ENCODE measurements at places on chromosomes 5 and 9. TPM values are rescaled to one million over a fixed set of nuclear protein-coding genes. Genes with fewer than 3 reads are reported as not detected.

Gene CYSRT1
- not detected for polyA plus RNA-seq

Gene NUTM2F
- not detected for polyA plus RNA-seq

Gene F12
- polyA plus RNA-seq = 0.21 TPM

Gene TSSK1B
- polyA plus RNA-seq = not detected

Gene INSL4
- not detected for polyA plus RNA-seq

Gene ECM2
- not detected for polyA plus RNA-seq

Gene GPR150
- polyA plus RNA-seq = 2.1 TPM

Gene FGF10
- polyA plus RNA-seq = not detected

Gene ARL14EPL
- polyA plus RNA-seq = not detected

Gene IFNA2
- polyA plus RNA-seq = not detected

DNA sequence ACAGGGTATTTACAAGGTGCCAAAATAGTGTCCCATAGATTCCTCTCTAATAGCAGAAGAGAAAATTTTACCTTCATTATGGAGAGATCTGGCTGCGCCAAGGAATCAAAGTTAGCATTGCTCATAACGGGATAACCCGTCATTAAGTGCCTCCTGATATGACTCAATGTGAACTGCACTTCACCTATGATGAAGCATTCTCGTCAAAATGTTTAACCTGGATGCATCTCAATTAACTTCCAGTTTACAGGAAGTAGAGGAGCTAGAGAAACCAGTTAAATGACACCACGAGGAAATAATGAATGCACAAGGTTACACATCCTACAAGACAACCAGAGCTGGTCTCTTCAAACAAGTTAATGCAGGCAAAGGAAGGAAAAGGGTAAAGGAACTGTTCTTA, 17.2 kb downstream of the FBXW11 start:
- DNase-seq = no peak

DNA sequence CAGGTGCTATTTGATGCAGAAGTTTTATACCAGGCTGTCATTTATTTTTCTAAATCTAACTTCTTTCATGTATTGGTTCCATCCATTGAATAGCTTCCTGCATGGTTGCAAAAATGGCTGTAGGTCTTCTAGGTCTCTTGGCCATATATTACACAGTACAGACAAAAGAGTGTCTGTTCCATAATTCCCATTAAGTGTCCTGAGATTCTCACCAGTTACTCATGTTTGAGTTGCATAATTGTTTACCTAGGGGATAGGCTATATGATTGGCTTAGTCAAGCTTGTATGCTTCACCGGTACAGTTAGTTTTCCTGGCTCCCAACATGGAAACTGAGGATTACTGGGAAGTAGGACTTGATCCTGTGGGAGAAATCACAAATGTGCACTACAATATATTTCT, 399.4 kb upstream of the NUDT12 start:
- DNase-seq = no peak

GRCh38 chr9:19445452-19445851, 36.6 kb downstream of the ACER2 start:
- no peak for DNase-seq

DNA sequence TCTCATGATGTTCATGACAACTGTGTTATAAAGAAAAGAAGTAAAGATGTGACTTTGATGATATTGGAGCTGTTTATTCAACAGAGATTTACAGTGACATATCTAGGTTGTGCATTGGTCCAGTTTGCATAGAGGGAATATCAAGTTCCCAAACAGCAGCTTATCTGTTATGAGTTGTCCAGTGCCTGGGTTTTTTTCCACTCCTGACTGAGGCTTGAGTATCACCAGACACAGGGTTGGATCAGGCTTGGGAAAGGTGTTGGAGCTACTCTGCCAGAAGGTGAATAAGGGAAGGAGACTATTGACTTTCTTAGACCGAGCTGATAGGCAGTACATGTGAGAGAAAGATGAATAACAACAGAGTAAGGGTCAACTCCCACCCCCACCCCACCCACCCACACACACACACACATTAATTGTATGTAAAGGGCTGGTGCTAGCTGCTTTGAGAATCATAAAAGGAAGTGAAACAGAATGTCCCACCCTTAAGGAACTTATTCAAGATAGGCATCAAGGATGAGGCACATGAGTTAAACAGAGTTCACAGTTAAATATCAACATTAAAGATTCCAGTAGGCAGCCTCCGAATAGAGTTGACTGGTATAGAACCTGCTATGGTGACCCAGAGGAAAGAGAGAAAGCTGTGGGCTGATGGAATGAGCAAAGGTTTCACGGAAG, 33.0 kb upstream of the RASGRF2 start:
- no peak for DNase-seq

Measured in naive thymus-derived CD8-positive, alpha-beta T cell (primary cell).